ENCODE measurements at places on chromosomes 7 and 10.

DNA sequence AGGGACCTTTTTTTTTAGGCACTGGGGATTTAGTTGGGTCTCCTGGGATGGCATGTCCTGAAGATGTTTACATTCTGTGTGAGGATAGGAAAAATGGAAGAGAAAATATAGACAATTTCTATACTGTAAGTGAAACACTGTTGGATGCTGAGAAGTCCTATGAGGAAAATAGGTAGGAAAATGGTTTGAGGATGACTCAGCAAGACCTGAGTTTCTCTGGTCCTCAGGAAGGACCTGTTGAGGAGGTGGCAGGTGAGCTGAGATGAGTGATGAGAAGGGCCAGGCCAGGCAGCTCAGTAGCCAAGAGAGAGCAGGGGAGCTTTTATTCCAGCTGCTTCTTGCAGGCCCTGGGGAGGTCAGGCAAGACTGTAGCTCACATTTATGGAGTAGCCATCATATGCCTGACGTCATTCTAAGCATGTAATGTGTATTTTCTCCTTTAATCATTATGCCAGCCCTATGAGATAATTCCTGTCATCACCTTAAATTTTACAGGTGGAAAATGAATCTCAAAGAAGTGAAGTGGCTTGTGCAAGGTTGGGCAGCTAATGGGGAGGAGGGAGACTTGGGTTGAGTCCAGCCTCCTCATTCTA lies 19.1 kb upstream of the LRRC18 start:
- no peak for DNase-seq

DNA sequence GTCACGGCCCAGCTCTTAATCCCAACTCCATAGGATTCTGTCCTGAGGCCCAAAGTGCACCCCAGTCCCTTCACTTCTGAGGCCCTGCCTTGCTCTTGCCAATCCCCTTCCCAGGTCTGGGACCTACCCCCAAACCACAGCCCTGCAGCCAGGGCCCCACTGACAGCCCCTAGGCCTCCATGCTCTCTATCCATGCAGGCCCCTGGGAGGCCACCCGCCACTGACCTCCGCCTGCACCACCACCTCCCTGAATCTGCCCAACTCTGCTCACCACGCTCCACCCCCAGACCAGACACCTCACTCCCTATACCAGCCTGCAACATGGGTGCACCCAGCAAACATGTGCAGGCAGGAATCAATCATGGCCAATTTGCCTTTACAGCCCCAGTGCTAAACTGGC lies 10.2 kb downstream of the SLIT1 start:
- DNase-seq = no peak

- DNase-seq = peak; percentile 46
Observed at GRCh38 chr7:157576415-157576814, 239.6 kb downstream of the DNAJB6 start.

DNA sequence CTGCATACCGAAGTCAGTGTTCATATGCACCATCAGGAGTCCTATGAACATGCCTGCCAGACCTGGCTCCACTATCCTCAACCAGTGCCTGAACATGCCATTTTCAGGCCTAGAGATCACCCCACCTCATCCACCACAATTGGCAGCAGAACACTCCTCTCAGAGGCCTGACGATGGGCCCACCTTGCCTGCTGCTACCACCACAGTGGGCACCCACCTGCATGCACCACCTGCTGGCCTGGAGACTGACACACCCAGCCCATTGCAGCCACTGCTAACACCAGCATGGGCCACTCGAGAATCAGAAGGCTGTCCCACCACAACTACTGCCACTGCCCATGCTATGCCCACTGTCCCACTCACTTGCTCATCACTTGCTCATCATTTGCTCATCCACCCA lies 130.7 kb upstream of the FAM13C start:
- no peak for DNase-seq

DNA sequence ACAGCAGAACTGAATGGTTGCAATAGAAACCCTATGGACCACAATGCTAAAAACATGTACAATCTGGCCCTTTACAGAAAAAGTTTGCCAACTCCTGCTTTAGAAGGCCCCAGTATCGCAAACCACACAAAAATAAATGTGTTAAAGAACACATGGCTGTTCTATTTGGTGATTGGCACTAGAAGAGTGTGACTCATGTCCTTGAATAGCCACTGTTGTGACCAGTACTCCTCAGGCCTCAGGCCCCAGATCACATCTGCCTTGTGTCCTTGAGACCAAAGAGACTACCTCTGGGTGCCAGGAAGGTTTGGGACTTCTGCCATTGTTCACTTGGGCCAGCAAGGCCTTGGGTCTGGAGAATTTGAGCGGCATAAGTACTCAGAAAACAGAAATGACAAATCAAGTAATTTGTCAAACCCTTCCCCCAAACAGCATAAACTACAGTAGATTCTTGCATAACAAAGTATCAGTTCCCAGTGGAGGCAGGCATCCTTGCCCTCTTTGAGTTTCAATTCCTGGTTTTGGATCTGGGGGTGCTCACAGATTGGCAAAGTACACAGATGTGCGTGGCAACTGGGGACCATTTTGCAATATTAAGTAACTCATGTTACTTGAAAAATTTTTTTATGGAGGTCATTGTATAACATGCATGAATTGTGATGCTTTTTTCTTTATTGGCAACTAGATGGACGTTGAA lies 50.2 kb downstream of the MTURN start:
- peak; percentile 86 for DNase-seq

DNA sequence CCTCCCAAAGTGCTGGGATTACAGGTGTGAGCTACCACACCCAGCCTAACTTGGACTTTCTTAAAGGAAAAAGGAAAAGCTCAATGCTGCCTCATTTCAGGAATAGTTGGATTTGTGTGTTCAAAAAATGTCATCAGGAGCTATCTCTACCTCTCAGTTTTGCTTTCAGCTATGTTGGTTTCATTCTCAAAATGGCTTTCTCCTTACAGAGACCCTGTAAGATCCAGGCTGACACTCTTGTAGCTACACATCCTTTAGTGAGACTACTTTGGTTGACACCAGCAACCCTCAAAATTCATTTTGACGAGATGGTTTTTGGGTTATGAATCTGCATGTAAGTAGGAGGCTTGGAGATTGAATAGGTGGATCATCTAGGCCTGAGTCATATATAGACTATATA lies 269.7 kb upstream of the SORCS1 start:
- no peak for DNase-seq

GRCh38 chr10:72649291-72649690 lies 23.4 kb upstream of the MICU1 start:
- no peak for DNase-seq

DNA sequence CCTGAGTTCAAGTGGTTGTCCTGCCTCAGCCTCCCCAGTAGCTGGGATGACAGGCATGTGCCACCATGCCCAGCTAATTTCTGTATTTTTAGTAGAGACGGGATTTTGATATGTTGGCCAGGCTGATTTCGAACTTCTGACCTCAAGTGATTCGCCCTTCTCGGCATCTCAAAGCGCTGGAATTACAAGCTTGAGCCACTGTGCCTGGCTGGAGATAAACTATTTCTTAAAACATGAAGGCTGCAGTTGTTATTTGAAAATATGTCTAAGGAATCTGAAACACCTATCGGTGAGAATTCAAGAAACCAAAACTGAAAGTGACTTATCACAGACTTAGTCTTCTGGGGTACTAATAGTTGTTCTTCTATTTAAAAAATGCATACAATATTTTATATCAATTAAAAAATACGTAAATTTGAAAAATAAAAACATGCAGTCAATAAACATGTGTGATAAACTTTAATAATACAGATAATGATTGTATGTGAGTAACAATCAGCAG lies 176.9 kb upstream of the PRSS58 start:
- DNase-seq = no peak

DNA sequence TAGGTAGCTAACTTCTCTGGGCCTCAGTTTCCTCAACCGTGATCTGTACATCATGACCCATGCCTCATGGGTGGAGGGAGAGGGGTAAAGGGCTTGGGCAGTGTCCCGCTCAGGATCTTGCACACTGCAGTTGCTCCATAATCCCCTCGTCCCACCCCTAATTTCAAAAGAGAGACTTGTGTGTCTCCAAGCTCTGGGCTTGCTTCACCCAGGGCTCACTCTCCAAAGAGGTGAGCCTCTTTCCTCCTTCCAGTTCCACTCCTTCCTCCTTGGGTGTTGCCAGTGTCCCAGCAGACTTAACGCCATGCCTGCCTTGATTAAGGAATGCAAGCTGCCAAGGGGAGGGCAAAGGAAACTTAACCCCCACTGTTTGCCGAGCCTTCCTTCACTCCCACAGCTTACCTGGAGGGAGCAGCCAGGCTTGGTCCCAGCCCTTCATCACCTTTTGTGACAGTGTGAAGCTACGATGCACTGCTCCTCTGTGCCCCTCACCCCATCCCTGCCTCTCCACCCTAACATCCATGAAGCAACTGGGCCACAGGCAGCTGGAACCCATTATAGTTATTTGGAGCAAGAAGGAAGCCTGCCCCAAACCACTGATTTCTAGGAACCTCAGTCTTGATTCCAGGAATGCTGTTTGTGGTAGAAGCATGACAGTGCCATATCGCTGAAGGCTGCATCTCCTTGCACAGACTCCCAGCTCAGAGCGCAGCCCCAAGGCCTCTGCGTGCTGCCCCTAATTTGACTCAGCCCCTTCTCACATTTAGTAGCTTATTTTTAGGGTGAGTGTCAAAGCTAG lies 363.3 kb downstream of the TNS3 start:
- DNase-seq = no peak
